Heart left ventricle (tissue), 16 donors: ENCODE measurements at places on chromosomes 16 and 17.

DNA sequence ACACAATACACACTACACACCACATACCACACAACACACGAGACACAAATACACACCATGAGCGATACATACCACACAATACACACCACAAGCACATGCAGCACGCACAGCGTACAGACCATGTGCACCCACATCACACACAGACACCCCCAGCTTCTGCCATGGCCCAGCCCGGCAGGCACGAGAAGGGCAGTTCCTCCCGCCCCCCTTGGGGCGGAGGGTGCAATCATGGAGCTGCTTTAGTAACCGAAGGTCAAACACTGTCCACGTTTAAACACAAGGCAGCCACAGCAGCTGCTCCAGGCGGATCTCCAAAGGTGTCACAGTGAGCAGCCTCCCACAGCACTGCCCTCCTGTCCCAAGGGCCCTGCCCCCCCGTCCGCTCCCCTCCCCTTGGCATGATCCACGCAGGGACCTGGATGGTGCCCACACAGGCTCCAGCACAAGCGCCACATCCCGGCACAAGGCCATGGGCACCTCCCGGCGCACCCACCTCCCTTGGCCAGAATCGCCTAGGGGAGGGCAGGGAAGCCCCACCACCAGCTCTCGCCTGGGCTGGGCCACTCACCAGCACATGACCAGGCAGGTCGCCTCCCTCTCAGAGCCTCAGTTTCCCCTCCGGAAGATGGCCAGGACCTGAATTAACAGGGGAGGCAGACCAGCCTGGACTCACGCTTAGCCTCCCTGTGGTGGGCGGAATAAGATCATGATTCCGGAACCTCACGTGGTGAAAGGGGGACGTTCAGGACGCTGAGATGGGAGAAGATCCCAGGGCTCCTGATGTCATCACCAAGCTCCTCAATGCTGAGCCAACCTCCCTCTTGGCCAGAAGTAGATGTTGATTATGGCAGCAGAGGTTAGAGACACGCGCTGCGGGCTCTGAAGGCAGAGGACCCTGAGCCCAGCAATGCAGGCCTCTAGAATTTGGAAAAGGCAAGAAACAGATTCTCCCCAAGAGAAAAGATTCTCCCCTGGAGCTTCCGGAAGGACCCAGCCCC is 32.6 kb upstream of the ZNF469 start:
- DNase-seq = peak; percentile 25

GRCh38 chr17:79622122-79622601 is 11.3 kb upstream of the RBFOX3 start:
- DNase-seq = peak; percentile 2

GRCh38 chr16:86389566-86390328 is 120.6 kb upstream of the FOXF1 start:
- no peak for DNase-seq

DNA sequence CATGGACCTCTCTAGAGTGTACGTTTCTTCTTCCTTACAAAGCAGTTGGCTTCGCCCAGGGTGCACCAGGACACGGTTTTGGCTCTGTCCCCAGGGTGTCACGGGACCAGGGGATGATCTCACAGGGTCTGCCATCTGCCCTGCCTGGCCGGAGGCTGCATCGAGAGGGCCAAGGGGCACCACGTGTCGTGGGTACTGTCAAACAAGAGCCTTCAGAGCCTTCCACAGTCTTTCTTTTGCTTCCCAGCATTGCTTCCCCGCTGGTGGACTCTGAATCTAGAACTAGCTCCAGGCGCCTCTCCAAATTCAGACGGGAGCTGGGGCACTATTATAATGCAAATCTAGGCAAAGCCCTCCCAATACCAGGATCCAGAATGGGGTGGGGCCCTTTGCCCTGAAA is 47.9 kb downstream of the MAPT start:
- peak; percentile 90 for DNase-seq

DNA sequence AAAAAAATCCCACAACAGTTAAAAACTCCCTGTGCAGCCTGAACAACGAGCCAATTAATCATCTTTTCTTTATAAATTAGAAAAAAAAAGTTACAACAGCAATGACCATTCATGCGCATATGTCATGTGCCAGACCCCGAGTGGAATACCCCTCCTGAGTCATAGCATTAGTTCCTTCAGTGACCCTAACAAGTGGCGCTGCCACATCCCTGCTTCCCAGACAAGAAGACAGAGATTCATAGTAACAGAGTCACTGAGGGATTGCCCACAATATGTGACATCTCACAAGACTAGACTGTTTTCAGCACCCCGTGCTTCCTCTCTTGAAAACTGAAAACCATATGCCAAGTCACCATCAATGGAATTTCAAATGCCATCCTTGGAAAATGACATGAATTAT is 7.9 kb downstream of the UMOD start:
- no peak for DNase-seq
